ENCODE measurements at places on chromosomes 6 and 20.
A peak's percentile ranks its signal among the peaks of the same experiment; 100 is the strongest.

- no peak for DNase-seq
Observed at GRCh38 chr6:31727034-31727716, 1.9 kb downstream of the DDAH2 start.

GRCh38 chr20:25082498-25082873 is 545 bp upstream of the VSX1 start:
- DNase-seq: no peak

DNA sequence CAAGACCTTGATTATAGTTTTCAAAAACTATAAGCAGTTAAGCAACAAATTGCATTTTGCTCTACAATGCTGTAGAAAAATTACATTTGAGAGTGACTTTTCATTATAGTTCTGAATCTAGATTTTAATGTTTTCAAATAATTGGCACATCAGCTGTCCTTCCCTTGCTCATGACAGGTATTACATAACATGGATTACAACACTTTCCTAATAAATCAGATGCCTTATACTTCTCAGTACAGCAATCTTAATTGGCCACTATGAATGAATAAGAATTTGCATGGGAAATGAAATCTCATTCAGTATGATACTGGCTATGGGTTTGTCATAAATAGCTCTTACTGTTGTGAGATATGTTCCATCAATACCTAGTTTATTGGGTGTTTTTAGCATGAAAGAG is 29.9 kb downstream of the HSF2 start:
- no peak for DNase-seq

DNA sequence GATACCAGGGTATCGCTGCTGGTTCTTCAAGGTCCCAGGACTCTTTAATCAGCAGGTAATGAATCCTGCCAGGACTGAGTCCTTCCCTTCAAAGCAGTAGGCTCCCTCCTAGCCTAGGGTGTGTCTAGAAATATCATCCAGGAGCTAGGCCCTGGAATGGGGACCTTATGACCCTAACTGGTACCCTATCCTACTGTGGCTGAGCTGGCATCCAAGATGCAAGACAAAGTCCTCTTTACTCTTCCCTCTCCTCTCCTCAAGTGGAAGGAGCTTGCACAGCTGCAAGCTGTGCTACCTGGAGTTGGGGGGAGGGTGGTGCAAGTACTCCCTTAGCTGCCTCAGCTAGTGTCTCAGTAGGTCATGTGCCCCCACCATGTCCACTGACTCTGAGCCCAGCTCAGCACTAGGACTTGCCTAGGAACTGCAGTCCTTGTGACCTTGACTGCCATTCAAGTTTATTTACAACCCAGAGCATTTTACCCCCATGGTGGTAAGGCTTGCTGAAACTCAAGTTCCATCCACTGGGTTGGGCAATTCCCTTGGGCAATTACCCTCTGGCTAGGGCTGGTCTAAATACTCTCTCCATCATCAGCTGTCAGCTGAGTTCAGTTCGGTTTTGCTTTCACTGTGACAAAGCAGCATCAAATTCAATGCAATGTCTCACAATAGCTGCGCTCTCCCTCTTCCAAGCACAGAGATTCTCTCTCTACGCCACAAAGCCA is 48.4 kb upstream of the TOP1 start:
- no peak for DNase-seq

- DNase-seq: no peak
Observed at GRCh38 chr6:8844968-8845367, 409.6 kb upstream of the SLC35B3 start.

GRCh38 chr6:35199866-35200265 is 13.9 kb upstream of the SCUBE3 start:
- DNase-seq: peak; percentile 41

GRCh38 chr20:47250360-47250759 is 106.1 kb downstream of the ZMYND8 start:
- DNase-seq: no peak

DNA sequence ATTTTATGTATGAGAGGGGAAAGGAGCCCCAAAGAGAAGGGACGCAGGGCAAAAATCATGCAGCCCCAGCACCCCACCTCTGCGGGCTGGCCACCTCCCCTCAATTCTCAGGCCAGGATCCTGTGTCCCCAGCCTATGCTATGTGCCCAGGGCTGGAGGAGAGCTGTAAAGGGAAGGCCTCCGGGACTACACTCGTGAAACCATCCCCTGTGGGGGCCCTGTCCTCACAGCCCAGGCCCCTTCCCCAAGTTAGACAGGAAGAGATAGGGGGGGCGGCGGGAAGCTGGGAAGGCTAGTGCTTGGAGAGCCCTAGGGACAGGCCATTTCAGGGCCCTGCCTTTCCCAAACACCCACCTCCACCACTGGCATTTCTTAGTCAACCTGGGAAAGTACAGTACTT is 1.4 kb upstream of the COL11A2 start:
- DNase-seq: no peak

- no peak for DNase-seq
Observed at GRCh38 chr20:25215521-25215920, 20.0 kb downstream of the ENTPD6 start.

Measured in pons (tissue), 1 donor.